ENCODE measurements at places on chromosomes 7 and 10.

DNA sequence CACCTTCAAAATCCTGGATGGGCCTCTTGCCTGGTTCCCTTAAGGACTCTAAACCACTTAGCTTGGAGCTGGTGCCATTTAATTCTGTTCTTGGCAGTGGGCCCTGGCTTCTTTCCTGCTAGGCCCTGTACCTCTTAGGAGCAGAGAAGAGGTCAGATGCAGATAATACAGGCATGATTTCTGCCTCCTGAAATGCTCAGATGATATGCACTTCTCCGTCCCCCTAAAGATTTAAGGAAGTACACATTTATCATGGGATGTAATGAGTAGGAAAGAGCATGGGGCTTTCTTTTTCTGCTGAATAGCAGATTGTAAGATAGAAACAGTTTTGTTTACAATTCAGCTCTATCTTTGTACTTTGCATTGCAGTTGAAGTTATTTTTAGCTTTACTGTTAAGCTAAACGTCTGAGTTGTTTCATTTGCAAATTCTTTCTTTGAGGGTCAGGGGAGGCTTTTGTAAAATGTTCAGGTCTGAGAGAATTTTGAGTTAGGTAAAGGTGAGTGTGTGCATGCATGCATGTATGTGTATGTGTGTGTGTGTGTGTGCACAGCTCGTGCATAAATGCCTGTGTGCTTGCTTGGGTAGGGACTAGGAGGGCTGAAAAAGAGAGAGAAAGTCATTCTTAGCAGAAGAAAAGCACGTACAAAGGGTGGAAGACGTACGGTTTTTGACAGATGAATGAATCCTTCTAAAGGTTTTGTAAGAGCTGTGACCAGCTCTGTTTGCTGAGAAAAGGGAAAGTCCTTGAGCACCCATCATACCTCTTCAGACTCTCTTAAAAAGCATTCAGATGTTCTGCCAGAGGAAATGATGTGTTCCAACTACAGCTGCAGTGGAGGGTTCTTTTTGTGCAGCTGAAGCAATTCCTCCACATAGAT is 364.2 kb downstream of the AUTS2 start:
- no peak for DNase-seq

GRCh38 chr10:46556515-46557318 is at the start of gene GPRIN2:
GPRIN2 (minus strand) TSS chr10:46556658; CDS start chr10:46550736, 5,922 bp downstream.
- DNase-seq: peak; percentile 14

DNA sequence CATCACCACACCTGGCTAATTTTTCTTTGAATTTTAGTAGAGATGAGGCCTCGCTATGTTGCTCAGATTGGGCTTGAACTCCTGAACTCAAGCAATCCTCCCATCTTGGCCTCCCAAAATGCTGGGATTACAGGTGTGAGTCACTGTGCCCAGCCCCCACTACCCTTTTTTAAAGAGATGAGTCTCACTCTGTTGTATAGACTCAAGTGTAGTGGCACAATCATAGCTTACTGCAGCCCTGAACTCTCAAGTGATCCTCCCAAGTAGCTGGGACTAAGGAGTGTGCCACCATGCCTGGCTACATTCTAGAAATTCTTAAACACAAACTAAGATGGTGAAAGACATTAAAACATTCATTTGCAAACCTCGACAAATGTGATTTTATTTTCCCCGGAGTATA is 12.6 kb downstream of the SYPL1 start:
- DNase-seq: no peak

GRCh38 chr10:88070080-88070880 is 206.9 kb downstream of the PTEN start:
- DNase-seq: no peak

GRCh38 chr7:4299431-4299830 is 382.7 kb upstream of the FOXK1 start:
- no peak for DNase-seq

DNA sequence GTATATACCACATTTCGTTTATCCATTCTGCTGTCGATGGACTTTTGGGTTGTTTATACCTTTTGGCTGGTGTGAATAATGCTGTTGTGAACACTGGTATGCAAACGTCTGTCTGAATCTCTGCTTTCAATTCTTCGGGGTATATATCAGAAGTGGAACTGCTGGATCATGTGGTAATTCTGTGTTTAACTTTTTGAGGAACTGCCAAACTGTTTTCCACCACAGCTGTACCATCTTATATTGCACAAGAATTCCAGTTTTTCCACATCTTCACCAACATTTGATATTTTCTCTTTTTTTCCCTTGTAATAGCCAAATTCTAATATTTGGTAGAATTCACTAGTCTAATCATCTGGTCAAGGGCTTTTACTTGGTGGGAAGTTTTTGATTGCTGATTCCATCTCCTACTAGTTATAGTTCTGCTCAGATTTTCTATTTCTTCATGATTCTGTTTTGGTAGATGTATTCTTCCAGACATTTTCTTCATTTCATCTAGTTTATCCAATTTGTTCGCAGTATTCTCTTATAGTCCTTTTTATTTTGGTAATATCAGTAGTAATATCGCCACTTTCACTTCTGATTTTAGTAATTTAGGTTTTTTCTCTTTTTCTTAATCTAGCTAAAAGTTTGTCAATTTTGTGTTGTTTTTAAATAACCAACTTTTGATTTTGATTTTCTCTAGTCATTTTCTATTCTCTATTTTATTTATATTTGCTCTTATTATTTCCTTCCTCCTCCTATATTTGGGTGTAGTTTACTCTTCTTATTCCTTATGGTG is 271.2 kb downstream of the ZEB1 start:
- DNase-seq: no peak

DNA sequence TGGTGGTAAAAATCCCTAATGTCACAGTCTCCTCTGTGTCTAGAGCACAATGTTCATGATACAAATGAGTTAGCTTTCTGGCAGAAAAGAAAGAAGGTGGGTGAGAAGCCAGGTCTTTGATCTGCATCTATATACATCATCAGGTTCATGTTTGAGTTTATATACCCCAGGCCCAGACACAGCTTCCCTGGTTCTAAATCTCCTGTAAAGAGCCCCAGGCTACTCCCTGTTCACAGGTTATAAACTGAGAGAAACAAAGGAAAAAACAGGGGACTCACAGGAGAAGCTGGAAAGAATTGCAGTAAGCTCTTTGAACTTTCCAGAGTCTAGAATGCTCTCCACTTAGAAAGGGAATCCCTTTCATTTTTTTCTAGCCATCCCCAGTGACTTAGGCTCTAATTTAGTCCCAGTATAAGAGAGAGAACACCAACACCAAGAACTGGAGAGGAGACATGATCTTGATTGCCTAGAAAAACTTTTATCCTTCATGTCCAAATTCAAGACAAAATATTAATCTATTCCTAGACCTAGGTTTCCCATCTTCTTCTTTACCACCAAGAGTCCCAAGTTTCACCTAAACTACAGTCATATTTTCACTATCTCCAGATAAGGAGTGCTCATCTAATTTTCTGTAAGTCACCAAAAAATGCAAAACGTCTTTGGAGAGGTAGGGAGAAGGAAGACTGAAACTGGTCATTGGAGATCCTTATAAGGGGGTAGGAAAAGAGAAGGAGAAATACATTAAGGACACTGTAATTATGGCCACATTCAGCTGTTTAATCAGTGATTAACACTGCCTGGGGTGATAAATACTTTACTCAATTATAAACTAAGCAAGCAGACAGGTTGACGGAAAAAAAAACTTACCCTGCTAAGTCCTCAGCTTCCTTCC is 469 bp downstream of the MSS51 start:
- DNase-seq: no peak

GRCh38 chr7:93461350-93461749 is 113.2 kb downstream of the CALCR start:
- no peak for DNase-seq

DNA sequence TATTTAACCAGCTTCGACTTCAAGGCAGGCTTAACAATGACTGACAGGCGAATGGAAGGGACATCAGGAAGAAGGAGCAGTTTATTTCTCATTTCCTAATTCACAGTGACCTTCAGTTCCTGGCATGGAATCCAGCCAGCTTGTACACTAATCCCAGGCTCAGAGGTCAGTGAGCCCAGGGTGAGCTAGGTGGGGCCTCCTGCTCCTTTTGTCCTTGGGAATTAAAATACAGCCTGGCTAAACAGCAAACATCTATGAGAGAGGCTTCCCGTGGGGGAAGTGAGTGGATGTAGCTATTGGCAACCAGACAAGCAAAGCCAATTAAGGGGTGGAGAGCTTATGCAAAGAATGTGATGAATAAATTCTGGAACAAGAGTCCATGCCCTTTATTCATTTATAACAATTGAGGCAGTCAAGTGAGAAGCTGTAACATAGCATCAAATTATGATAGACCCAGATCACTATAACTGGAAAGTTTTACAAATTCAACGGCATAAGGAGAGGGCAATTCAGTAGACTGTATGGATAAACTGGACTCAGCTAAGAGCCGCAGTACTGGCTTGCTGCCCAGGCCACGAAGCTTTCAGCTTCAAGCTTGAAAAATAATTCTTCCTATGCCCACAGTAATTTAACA is 57.1 kb downstream of the STK17A start:
- no peak for DNase-seq

DNA sequence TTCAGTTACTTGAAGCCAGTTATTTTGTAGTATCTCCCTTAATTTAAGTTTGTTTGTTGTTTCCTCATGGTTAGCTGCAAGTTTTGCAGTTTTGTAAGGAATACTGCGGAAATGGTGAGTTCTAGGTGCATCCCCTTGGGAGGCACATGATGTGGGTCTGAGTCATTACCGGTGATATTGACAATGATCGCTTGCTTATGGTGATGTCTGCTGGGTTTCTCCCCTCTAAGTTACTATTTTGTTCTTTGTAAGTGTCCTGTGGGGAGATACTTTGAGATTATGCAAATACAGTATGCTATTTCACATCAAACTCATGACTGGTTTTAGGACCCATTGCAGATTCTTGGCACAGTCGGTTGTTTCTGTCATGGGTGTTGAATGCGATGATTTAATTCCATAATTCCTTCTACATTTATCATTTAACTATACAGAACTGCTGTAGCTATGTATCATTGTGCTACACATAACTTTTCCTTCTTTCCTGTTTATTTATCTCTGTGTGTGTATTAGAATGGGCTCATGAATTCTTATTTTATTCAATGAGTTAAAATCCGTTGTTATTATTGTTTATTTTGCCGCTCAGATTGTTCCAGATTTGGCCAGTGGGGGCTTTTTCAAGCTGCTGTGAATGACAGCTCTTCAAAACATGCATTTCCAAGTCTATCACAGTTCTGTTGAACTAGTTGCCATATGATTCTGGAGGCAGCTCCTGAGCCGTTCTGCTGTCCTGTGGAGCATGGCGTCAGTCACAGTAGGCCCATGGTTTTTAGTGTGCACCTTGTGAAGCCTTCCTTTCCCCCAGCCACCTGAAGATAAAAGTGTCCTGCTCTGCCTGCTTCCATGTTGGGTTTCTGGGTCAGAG is 18.4 kb downstream of the TSPAN14 start:
- no peak for DNase-seq

- DNase-seq: peak; percentile 36
Measured at GRCh38 chr7:92813390-92814024, 22.9 kb downstream of the CDK6 start.

- DNase-seq: no peak
Measured at GRCh38 chr10:131050162-131050766, 261.3 kb downstream of the TCERG1L start.

- no peak for DNase-seq
Measured at GRCh38 chr7:49852619-49853462, 79.4 kb downstream of the VWC2 start.

DNA sequence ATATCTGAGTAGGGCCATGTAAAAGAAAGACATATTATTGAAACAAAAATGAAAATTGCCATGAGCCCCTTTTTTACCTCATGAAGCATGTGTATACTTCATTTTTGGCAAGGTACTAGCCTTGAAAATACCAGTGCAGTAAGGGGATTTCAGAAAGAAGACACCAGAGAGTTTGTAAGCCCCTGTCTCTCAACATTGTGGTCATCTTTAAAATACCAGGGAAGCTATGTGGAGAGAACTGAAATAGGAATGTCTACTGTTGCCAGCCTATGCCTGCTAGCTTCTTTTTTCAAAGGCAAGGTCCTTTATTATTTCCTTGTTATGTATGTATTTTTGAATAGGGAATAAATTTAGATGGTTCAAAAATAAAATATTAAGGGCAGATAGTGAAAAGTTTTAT is 57.8 kb downstream of the CASD1 start:
- DNase-seq: no peak

- no peak for DNase-seq
Measured at GRCh38 chr10:20809631-20810030, 87.5 kb downstream of the NEBL start.

- DNase-seq: peak; percentile 61
Measured at GRCh38 chr10:96043893-96044715, 721 bp downstream of the CCNJ start.

DNA sequence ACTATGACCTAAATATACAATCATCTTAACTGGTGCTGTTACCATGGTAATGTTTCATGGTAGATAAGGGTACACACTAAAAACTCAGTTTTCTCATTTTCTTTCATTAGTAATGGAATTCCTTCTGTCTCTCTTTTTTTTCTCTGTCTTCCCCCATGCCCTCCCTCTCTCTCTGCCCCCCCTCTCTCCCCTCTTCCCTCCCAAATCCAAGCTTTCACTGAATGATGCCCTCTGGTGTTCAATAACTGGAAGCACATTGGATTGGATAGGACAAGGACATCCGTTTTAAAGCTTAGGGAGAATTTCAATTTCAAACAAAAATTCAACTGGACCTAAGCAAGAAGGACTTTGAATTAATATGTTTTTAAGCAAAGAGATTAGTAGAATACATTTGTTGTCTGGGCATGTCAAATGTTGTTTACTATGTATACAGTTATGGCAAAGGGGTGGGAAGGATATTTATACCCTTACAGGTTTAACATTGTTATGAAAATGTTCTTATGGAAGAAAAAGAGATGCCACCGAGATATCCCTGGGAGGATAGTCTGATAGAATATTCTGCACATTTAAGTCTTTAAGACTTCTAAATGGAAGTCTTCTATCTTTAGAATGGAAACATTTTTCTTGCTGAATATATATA is 6.1 kb downstream of the CHRM2 start:
- no peak for DNase-seq

DNA sequence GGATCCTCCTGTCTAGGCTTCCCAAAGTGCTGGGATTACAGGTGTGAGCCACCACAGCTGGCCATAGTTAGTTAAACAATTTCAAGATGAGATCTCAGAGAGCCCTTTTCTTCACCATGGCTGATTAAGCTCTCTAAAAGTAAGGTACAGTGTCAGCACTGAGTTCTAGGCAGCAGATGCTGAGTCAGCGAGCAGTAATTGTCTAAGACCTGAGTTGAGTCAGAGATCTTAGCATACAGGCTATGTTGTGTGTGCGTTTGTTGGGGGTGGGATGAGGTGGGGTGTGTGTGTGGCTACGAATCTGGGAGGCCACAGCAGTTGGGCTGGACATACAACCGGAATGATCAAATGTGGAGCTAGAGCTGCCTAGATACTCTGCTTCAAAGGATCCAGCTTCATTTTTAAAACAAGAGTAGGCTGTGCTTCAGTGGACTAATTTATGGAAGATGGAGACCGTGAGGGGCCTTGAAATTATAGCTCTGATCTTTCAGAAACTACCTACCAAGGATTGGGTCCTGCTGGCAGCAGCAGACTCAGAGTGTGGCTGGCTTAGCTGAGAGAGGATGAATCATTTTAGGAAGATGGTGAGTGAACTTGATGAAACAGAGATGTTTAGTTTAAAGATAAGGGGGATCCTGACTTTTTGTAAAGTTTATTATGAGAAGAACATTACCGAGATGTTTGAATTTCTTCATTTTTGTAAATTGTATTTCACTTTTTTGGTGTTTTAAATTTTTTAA is 17.5 kb upstream of the MTPN start:
- DNase-seq: no peak

GRCh38 chr7:16098058-16098457 is 323.3 kb downstream of the CRPPA start:
- no peak for DNase-seq
